ENCODE measurements at places on chromosomes 2 and 18.

- DNase-seq = no peak
Measured at GRCh38 chr2:47239119-47239969, 84.2 kb upstream of the STPG4 start.

- no peak for DNase-seq
Measured at GRCh38 chr2:240820607-240821428, 799 bp upstream of the KIF1A start.

DNA sequence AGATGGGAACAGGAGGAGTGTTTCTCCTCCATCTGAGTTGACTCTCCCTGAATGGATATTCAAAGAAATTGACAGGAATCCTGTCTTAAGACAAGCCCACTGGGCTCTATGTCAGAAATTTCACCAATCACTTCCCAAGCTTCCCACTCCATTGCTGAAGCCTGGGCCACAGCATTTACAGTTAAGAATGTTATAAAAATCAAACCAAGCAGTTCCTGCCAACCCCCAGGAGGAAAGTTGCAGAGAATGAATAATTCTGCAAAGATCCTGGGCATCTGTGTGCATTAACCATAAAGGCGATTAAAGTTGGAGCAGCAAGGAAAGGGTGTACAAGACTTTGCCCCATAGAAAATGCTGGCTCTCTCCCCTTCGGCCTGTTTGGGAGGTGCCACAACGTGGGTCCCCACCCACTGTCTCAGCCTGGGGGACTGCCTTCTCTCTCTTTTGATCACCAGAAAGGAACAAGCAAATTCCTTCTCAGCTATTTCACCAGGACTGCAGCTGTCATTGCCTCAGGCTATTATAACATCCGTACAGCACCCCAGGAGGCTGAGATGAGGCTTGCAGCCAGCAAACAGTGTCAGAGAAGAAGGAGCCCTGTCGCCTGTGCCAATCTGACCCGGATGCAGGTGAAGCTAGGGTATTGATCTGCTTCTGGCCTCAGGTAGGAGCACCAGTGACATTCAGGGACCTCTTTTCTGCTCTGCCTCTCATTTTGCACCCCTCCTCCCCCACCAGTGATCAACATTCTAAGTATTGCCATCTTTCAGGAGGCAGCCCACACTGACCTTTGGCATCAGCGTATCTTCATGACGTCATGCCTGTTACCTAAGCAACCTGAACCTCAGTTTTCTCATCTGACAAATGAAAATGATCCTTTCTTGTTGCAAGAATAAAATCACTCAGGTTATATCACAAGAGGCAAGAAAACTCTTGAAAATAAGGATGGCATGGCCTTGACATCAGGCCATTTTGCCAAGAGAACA, 219.0 kb downstream of the SH3BP4 start:
- DNase-seq = no peak

- no peak for DNase-seq
Measured at GRCh38 chr18:74277296-74277695, 14.5 kb downstream of the CYB5A start.

DNA sequence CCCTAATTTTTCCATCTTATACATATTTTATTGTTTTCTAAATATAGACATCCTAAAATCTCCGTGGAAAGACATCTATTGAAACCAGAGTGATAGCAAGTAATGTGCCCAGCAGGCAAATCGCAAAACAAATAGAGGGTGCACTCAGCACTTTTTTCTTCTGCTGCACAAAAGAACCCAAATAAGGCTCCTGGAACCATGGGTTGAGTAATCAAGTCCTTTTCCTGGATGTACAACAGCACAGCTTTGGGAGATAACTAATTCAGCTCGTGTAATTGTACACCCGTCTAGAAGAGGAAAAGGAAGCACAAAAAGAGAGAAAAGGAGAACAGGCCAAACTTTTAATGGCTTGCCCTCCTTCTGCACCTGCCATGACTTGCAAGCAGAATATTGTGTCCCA, 126.9 kb upstream of the TLK1 start:
- no peak for DNase-seq

GRCh38 chr2:169509955-169510354, 453 bp downstream of the KLHL41 start:
- no peak for DNase-seq

- DNase-seq = no peak
Measured at GRCh38 chr2:46142546-46143428, 154.4 kb upstream of the EPAS1 start.

GRCh38 chr18:63965716-63966330, 4.1 kb upstream of the SERPINB8 start:
- DNase-seq = no peak

GRCh38 chr2:160931531-160931930, 228.7 kb upstream of the TANK start:
- DNase-seq = no peak

DNA sequence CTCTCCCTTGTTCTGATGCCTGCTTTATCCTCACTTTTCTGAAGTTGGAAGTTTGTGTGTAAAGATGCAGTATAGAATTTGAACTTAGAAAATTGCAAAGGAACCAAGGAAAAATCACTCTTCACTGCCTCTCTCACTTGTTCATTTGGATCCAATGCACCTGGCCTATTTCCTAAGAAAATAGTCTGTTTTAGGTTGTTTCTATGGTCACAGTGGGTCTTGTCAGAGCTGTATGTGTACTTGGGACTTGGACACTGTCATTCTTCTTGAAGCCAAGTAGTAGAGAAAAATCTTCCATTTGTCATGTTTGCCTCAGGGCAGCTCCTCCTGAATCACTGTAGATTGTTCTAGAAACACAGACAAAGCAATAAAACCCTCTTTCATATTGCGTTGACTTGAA, 80.3 kb upstream of the SESTD1 start:
- DNase-seq = no peak
